Fibroblast of skin of left quadriceps (primary cell): ENCODE measurements at places on chromosomes 11 and 22.

- DNase-seq, result no peak
Measured at GRCh38 chr11:113153847-113154246, 160.5 kb upstream of the TTC12 start.

- no peak for DNase-seq
Measured at GRCh38 chr11:13963169-13963948, 836 bp downstream of the SPON1 start.

- DNase-seq, result no peak
Measured at GRCh38 chr11:82305123-82305522, 428.5 kb downstream of the FAM181B start.

GRCh38 chr11:41947392-41947791 lies 487.9 kb upstream of the LRRC4C start:
- no peak for DNase-seq

GRCh38 chr11:46414879-46415278 lies 23.3 kb upstream of the CHRM4 start:
- no peak for DNase-seq
